ENCODE measurements at places on chromosomes 4 and X. TPM values are rescaled to one million over a fixed set of nuclear protein-coding genes. Genes with fewer than 3 reads are reported as not detected.

The MBNL3 gene
- total RNA-seq, result 1.3 TPM

The MAGEC3 gene
- total RNA-seq, result not detected

The HMGN5 gene
- total RNA-seq, result 0.50 TPM

The PTCHD1 gene
- not detected for total RNA-seq

The SPATA18 gene
- 32.6 TPM for total RNA-seq

The PPARGC1A gene
- 0.13 TPM for total RNA-seq

The ADH7 gene
- not detected for total RNA-seq

The RAI2 gene
- total RNA-seq, result 2.0 TPM

The PCDH19 gene
- 0.07 TPM for total RNA-seq

The SLC26A1 gene
- 0.30 TPM for total RNA-seq

The FRMPD4 gene
- 1.7 TPM for total RNA-seq

The MAOA gene
- 18.7 TPM for total RNA-seq

The MAGEA2B gene
- not detected for total RNA-seq

The HTR2C gene
- total RNA-seq, result not detected

The FBXL5 gene
- 125 TPM for total RNA-seq

The PAGE2 gene
- total RNA-seq, result not detected

The TIMM8A gene
- total RNA-seq, result 4.0 TPM

The TRAPPC2 gene
- total RNA-seq, result 8.3 TPM

The ESX1 gene
- not detected for total RNA-seq

The HSFX4 gene
- total RNA-seq, result not detected

The RNF128 gene
- 6.7 TPM for total RNA-seq

The GASK1B gene
- total RNA-seq, result 96.7 TPM

The FRMPD3 gene
- not detected for total RNA-seq

The TMPRSS11E gene
- total RNA-seq, result not detected

The MAGEA6 gene
- not detected for total RNA-seq

The HSD17B13 gene
- 0.13 TPM for total RNA-seq

The SAGE1 gene
- total RNA-seq, result not detected

The POLR2B gene
- 94.8 TPM for total RNA-seq

The NHSL2 gene
- total RNA-seq, result 2.4 TPM

The TRPC5OS gene
- not detected for total RNA-seq

The GRIA3 gene
- 8.4 TPM for total RNA-seq

The CLCN4 gene
- total RNA-seq, result 5.1 TPM

The USP51 gene
- total RNA-seq, result 2.3 TPM

The ADH1C gene
- total RNA-seq, result 0.23 TPM

The CSAG1 gene
- not detected for total RNA-seq

The TRIML2 gene
- total RNA-seq, result not detected

The NR3C2 gene
- total RNA-seq, result 1.4 TPM

The TRAM1L1 gene
- total RNA-seq, result 1.8 TPM

The HPGD gene
- 0.20 TPM for total RNA-seq

The SYNPO2 gene
- 56.6 TPM for total RNA-seq

The SULT1E1 gene
- total RNA-seq, result 10.7 TPM

The PPP2R2C gene
- 0.07 TPM for total RNA-seq

The SLC25A14 gene
- total RNA-seq, result 8.5 TPM

The SHOX gene
- total RNA-seq, result not detected

The SRP72 gene
- 66.4 TPM for total RNA-seq

The ZNF718 gene
- total RNA-seq, result 2.9 TPM
